ENCODE measurements at places on chromosomes 12 and 14. TPM values are rescaled to one million over a fixed set of nuclear protein-coding genes. Genes with fewer than 3 reads are reported as not detected.
A peak's percentile ranks its signal among the peaks of the same experiment; 100 is the strongest.

DNA sequence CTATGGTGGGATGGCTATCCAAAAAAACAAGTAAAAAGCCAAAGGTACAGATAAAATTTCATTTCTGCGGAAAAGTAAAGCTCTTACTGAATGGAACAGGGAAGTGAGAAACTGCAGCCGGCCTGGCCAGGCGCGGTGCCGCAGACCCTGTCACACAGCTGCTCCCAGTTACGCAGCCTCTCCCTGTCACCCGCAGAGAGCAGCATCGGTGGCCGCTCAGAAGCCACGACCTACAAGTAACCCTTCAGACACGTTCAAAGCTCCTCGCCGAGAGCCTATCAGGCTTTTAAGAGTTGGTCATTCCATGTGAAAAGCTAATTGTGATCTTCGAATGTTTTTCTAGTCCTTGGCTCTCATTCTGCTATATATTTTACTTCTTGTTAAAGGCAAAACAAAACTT, 11.0 kb upstream of the ANKLE2 start:
- no peak for DNase-seq

DNA sequence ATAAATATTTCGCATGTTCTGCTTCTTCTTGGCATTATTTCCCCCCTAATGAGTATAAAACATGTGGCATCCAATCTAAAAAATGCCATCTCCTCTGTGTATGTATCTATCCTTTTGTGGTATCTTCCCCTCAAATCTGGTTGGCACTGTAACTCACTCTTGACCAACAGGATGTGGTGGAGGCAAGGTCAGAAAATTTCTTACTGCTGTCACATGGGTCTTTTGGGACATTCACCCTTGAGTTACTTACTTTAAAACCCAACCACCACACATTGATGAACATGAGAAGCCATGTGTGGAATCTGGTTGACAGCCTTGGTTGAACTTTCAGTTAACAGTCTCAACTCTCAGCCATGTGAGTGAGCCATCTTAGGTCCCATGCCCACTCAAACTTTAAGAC, 516.9 kb downstream of the SLC16A7 start:
- no peak for DNase-seq

- DNase-seq, result no peak
Measured at GRCh38 chr14:69658664-69659261, 47.4 kb downstream of the SUSD6 start.

- DNase-seq, result no peak
Measured at GRCh38 chr12:111457577-111457976, 51.9 kb downstream of the SH2B3 start.

DNA sequence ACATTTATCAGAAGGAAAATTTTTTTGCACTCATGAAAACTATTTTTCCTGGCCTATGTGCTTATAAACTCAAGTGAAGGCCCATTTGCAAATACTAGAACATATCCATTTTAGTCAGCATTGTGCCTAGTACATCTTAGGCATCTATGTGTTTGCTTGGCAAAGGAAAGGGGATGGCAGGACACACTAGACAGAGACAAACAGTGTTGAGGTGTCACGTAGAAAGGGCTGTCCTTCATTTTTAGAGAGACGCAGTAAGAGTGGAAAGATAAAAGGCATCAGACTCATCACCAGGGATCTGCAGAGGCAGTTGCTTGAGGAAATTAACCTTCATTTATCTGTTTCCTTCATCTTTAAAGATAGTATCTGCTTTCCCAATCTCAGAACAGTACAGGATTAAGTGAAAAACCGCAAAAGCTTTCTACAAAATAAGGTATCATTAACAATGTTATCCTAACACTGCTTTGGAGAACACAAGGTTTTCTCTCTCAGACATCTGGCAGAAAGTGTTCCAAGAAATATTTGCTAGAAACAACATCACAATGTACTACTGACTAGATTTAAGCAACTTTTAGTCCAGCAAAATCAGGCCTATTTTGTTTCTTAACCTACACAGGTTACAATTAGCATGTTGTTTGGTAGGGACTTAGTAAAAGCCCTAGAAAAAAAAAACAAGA, 2.0 kb downstream of the YBX3 start:
- peak; percentile 13 for DNase-seq

DNA sequence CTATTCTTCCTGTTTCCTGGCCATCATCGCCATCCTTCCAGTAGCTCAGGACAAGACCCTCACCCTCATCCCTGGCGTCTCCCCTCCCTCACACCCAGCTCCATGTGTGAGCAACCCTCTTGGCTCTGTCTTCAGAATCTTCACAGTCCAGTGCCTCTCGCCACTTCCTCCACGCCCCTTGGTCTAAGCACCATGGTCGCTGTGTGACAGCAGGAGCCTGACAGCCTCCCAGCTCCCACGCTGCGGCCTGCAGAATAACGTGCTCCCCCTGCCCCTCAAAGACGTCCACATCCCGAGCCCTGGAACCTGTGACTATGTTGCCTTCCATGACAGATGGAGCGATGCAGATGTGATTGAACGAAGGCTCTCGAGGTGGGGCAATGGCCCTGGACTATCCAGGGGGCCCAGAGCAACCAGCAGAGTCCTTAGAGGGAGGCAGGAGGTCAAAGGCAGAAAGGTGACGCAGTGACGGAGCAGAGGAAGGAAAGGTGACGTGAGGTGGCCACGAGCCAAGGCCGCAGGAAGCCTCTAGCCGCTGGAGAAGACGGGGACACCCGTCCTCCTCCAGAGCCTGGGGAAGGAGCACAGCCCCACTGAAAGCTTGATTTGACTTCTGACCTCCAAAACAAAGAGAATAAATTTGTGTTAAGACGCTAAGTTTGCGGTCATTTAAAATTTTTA, 139.8 kb downstream of the CALM1 start:
- no peak for DNase-seq

DNA sequence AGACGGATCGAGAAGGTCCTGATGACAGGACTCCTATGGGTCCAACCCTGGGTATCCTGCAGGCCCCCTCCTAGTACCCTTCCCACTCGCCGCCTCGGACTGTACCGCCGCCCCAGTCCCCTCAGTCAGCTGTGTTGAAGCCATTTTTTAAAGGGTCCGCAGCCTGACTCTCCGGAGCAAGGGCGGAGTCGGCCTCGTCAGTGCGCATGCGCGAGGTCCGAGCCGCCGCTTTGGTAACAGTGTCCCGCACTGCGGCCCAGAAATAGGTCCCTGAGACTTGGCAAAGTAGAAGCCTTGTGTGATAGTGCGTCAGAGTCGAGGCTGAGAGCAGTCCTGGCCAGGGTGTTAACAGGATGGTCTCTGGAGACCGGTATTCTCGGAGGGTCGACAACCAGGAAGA, 769.0 kb upstream of the ALG10B start:
- DNase-seq, result no peak

DNA sequence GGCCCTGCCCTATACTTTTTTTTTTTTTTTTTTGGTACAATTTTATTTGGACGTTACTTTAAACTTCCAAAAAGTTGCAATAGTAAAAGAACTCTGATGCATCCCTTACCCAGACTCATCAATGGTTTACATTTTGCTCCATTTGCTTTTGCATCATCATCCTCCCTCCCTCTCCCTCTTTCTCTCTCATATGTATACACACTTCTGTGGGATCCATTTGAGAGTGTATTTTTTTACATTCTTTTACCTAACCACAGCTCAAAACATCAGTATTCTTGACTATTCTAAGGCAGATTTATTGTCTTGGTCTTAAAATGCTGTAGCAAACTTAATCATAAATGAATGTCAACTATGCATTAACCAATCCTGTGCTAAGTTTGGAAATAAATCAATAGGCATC, 111.6 kb downstream of the PRICKLE1 start:
- DNase-seq, result no peak

DNA sequence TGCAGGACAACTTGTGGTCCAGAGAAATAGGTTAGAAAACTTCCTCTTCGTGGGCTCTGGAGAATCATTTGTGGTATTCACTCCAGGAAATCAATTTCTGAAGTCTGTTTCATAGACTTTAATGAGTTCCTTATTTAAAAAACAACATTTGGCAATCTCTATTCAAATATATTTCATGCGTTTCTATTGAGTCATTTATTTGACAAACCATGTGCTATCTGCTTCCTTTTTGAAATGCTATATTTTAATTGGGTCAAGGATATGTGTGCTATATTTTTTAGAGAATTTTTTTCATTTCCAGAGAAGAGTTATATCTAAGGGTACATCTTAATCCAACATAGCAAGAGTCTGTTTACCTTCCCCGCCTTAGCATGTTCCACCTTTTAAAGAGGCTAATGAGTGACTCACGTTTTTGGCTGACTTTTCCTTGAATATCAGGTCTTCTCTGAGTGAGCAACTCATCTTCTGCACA, 252.4 kb upstream of the EGLN3 start:
- DNase-seq, result no peak

GRCh38 chr14:56805201-56805991, 4.9 kb downstream of the OTX2 start:
- DNase-seq, result no peak

GRCh38 chr12:58919231-58920101, 838 bp downstream of the LRIG3 start:
- DNase-seq, result peak; percentile 68

DNA sequence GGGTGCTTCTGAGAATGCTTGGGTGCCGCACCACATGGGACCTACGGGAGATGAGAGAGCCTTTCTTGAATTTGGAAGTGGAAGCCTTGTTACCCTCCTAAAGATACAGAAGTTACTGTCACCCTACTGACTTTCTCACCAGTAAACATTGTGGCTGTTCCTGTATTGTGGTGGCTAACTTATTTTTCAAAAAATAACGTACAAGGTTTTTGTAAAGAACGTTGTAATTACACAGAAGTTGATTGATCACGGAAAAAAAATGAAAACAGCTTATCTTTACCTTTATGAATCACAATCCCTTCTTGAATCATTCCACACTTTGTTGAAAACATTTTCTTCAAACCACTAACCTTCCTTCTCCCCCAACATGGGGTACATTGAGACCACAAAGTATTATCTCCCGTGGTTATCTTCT, 22.0 kb upstream of the PPFIBP1 start:
- DNase-seq, result no peak

DNA sequence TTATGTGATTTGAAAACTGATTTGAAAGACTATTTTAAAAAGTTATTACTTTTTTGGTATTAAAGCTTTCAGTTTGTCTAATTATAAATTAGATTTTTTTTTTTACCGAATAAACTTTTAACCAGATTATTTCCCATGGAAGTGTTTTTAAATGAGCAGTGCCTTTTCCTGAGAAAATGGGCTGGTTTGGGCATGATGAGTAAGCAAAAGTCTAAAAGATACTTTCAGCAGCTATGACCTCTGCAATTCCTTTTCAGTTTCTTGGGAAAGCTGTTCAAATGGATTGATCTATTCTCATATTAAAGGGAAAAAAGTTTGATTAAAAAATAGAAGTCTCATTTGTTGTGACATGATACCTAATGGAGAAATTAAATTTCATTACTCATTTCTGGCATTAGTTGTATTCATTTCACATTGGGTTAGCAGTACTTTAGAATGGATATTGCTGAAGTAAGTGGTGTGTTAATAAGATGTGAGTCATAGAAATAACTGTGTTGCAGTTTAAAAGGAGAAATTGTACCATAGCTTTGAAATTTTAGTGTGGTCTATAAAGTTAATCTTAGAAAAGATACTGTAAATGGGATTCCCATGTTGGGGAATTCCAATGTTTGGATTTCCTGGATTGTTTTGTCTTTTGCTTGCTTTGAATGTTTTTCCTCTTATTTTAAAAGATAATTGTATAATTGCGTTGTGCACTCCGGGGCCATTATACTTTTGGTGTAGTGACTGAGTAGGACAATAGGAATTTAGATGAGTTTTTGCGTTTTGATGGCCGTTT, 21.0 kb downstream of the KTN1 start:
- peak; percentile 61 for DNase-seq

- DNase-seq, result peak; percentile 9
Measured at GRCh38 chr14:78446807-78447206, 276.6 kb downstream of the NRXN3 start.

GRCh38 chr12:128557231-128557630, 266.5 kb downstream of the SLC15A4 start:
- no peak for DNase-seq

DNA sequence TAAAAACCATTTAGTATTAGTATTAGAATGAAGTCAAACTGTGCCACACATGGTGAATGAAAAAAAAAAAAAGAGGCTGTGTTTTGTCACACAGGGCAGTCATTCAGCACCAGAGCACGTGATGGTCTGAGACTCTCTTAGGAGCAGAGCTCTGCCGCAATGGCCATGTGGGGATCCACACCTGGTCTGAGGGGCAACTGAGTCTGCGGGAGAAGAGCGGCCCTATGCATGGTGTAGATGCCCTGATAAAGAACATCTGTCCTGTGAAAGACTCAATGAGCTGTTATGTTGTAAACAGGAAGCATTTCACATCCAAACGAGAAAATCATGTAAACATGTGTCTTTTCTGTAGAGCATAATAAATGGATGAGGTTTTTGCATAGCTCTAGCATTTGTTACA, 12.2 kb upstream of the BDKRB1 start:
- no peak for DNase-seq

- no peak for DNase-seq
Measured at GRCh38 chr14:100291305-100292075, 14.8 kb downstream of the SLC25A29 start.

GRCh38 chr12:42992826-42993225, 403.3 kb upstream of the PRICKLE1 start:
- no peak for DNase-seq

GRCh38 chr14:20683125-20683890, 1.1 kb upstream of the RNASE4 start:
- DNase-seq, result peak; percentile 95

DNA sequence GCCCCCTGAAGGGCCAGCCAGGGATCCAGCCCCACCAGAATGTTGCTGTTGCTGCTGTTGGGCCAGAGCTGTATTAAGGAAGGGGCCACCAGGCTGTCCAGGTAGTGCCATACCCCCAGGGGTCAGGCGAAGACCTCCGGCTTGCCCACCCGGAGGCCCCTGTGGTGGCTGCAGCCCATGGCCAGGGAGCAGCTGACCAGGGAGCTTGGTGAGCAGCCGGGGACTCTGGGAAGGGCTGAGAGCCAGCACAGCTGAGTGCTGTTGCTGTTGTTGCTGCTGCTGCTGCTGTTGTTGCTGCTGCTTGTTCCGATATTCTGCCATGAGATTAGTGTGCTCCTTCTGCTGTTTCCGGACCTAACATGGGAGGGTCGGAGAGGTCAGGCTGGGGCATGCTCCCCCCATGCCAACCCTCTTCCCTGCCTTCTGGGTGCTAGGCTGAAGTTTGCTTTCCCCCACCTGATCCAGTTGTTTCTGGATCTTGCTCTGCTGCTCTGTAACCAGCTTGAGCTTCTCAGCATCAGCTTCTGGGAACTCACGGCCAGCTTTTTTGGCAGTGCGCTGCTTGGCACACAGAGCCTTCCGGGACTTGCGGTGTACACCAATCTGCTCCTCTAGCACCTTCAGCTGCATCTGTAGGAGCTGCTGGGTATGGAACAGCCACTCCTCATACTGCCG, 15.2 kb upstream of the PRKAG1 start:
- no peak for DNase-seq

RASSF9 gene
- total RNA-seq, result 0.09 TPM

FGD4 gene
- 21.5 TPM for total RNA-seq

FSCB gene
- not detected for total RNA-seq

TSPAN9 gene
- total RNA-seq, result 35.5 TPM

FAIM2 gene
- not detected for total RNA-seq

ASCL1 gene
- total RNA-seq, result not detected

NRXN3 gene
- total RNA-seq, result 0.21 TPM

OTX2 gene
- 147 TPM for total RNA-seq

TAS2R10 gene
- total RNA-seq, result 1.1 TPM

FIGNL2 gene
- total RNA-seq, result 0.33 TPM
